ENCODE measurements at places on chromosomes 7 and 10.

DNA sequence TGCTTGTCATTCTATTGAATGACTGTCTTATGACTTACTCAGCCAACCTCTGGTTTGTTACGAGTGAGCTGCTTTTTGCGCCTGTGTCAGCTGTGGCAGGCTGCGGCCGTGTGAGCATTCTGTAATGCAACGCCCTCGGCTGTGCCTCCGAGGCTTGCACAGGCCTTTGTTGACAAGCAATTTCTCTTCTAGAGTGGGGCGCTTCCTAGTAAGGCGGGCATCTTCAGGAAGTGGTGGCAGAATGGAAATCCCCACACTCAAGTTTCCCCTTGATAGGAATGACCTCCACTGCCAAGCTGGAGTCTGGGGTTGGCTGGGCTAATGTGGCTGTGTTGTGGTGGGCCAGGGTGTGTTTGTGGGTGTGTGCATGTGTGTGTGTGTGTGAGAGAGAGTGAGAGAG is 20.2 kb upstream of the TMEM178B start:
- DNase-seq = no peak

- DNase-seq = no peak
Measured at GRCh38 chr10:117736655-117737054, 194.1 kb downstream of the EMX2 start.

GRCh38 chr10:109207361-109207760 is 716.0 kb downstream of the XPNPEP1 start:
- DNase-seq = no peak

DNA sequence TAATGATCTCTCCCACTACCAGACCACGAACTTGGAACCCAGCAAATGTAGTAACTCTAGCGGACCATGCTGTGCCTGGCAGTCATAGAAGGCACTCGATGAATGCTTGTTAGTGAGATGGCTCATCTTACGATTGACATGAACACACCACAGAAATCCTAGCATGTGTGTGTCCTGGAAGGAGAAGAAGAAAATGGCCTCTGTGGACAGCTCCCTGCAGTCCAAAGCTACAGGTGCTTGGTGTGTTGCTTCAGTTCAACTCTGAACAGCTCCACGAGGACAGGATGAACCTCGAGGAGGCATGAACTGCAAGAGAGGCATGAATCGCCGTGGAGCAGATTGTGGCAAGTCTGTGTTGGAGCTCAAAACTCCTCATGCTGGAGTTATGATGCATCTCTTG is 93.5 kb downstream of the KLF6 start:
- no peak for DNase-seq

DNA sequence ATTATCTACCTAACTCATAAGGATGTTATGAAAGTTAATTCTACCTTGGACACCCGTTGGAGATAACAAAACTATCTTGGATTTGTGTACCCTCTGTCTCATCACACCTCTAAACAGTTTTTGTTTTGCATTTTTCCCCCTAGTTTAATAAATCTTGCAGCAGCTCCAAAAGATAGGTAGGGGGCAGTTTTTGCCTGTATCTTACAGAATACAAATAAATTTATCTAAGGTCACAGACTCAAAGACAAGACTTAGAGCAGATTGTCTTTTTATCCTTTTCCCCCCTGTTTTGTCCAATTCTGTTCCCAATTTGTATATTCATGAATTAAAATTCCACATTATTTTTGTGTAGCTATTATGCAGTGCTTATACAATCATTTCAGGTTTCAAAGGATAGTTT is 5.0 kb upstream of the SORCS1 start:
- DNase-seq = no peak

DNA sequence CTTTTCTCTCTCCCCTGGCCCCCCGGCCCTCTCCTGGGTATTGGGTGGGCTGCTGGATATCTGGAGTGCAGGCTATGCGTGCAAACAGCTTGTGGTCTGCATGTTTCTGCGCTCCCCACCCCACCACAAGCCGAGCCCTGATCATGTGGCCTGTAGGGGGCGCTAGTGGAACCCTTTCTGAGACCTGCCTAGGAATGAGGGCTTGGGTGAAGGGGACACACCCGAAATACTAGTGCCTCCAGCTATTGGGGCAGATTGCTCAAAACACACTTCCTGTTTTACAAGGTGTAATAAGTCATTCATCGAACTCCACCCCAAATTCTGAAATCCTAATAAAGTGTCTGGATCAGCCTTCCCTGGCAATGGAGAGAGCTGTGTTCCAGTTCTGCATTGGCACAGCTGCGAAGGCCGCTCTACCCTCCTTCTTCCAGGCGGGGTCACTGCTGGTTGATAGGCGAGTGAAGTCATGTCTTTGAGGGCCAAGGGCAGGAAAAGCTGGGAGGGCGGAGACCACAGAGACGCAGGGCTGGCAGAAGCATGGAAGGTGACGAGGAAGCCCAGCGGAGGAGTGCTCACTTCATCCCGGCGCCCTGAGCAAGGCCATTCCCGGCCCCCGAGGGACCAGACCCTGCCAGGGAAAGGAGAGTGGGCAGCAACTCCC is 19.8 kb upstream of the PRRT4 start:
- DNase-seq = no peak

DNA sequence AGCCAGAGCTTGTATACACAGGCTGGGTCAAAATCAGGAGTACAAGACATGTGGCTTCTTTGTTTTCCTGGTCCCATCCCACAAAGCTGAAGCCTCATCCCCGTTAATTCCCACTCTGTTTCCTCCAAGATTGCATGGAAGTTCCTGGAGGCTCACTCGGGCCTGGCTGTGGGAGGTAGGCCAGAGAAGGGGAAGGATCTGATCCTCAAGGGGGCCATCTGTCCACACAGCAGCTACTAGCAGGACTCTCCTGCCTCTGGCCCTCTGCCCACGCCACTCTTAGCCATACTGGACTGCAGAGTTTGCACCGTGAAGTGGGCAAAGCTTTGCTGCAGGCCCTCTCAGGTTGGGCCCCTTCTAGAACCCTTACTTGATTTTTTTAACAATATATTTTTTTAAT is 160.6 kb downstream of the FGFR2 start:
- no peak for DNase-seq

- DNase-seq = no peak
Measured at GRCh38 chr7:53119514-53119941, 84.1 kb downstream of the POM121L12 start.

- DNase-seq = no peak
Measured at GRCh38 chr7:96238976-96239766, 82.7 kb downstream of the SLC25A13 start.

GRCh38 chr7:100570954-100571828 is 2.5 kb downstream of the SAP25 start:
- DNase-seq = no peak

DNA sequence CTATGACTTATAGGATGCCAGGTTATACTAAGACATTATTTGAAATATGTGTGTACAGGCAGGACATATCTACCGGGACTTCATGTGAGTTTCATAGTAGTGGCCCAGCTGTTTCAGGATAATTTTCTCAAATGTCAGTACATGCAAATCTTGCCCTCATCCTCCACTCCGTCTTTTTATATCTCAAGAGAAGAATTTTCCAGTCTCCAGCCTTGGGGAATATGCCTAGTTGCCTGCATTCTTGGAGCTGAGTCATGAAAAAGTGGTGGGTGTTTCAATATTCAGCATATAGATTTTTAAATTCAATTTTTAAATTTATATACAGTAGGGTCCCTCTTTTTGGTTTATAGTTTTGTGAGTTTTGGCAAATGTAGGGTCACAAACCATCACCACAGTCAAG is 236.7 kb downstream of the OTUD1 start:
- no peak for DNase-seq

DNA sequence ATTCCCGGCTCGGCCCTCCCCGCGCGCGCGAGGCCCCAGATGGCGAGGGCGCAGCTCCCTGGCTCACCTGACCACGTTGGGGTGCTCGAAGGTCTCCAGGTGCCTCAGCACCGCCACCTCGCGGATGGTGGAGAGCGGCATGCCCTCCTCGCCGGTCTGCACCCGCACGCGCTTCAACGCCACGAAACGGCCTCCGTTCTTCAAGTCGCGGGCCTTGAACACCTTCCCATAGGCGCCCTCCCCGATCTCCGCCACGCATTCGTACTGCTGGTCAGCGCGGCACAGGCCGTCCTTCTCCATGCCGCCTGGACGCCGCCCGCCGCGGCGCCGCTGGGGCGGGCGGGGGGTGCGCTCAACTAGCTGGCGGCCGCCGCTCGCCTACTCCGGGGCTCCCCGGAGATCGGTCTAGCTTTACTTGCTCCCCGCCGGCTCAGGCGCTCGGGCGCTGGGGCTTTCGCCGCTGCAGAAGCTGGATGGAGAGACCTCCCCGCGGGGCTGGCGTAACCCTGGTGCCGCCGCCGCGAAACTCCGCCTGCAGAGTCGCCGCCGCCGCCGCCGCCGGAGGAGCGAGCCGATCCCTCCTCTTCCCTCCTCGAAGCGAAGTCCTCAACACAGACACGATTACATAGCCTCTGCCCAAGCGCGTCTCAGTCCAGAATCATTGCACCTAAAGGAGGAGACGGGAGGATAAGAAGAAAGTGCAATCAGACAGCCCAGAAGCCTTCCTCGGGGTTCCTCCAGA is 3.2 kb downstream of the CDK6 start:
- peak; percentile 90 for DNase-seq

DNA sequence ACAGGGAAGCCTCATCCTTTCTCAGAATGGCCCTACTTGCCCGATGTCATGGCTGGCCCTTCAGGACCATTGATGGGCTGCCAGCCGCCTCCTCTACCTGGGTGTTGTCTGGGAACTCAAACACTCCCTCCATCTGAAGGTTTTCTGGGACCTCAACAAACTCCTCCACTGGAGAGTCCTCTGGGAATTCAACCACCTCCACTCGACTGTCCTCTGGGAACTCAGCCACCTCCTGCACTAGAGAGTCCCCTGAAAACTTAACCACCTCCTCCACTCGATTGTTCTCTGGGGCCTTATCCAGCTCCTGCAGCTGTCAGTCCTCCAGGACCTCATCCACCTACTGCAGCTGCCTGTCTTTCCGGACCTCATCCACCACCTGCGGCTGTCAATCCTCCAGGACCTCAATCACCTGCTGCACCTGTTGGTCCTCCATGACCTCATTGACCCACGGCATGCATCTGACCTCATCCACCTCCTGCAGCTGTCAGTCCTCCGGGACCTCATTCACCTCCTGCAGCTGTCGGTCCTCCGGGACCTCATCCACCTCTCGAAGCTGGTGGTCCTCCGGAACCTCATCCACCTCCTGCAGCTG is 37.1 kb downstream of the MAT1A start:
- no peak for DNase-seq

GRCh38 chr7:111112439-111112838 is 21.5 kb downstream of the LRRN3 start:
- no peak for DNase-seq

GRCh38 chr10:66144016-66144415 is 781.8 kb upstream of the LRRTM3 start:
- no peak for DNase-seq

- no peak for DNase-seq
Measured at GRCh38 chr7:46652317-46652716, 731.2 kb upstream of the IGFBP3 start.

DNA sequence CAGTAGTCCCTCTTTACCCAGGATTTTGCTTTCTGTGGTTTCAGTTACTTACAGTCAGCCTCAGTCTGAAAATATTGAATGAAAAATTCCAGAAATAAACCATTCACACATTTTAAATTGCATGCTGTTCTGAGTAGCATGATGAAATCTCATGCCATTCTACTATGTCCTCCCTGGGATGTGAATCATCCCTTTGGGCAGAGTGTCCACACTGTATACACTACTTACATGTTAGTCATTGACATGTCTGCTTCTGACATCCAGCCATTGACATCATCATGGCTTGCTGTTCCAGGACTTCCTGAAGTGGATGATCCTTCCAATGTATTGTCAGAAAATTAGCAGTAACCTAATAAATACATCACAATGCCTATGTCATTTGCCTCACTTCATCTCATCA is 34.6 kb upstream of the MALRD1 start:
- no peak for DNase-seq

DNA sequence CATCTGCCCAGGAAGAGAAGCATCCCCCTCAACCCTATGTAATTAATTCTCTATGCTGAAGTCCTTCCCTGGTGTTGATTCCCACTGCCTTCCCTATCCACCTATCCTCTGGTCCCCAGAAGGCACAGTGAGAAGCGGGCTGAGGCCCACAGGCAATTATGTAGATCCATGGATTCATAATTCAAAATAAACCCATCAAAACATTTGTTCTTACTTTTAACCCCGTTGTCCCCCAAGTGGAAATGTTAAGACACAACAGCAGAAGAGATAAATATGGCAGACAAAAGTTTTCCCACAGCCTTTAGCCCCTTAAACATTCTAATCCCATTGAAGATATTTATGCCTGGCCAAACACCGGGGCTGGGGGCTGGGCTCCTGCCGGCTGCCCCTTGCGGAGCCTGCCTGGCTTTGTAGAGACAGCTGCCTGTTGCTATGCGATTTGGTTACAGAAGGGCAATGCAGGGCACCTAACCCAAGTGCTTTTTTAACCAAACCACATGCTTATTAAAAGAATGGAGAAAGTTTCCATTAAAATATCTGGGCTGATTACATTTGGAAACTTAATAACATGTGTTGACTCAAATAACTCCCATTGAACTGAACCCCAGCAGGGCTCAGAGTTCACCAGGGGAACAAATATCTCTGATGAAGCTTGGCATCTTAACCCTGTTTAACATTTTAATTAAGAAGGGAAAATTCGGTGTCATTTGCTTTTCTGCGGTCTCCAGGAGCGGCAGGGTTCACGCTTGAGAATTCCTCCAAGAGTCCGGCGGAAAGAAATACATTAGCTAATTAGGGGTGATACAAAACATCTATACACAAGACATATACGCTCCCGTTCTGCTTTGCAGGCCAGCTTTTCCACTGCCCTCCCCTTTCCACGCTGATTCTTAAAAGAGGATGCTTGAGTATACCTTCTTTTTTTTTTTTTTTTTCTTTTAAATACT is 110.8 kb upstream of the FGFR2 start:
- DNase-seq = no peak

DNA sequence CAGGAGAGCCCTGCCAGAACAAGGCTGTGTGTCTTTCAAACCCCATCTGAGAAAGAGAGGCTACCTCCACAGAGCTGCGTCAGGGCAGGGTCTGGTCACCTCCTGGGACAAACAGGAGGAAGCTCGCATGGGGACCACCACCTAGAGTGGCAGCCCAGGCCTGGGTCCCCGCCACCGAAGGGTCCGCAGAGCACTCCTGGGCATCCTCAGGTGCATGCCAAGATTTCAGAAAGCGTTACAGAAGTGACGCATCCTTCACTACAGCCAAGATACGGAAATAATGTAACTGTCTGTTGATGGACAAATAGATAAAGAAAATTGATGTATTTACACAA is 42.6 kb downstream of the GSDME start:
- no peak for DNase-seq
